ENCODE measurements at places on chromosomes 5 and 9. TPM values are rescaled to one million over a fixed set of nuclear protein-coding genes. Genes with fewer than 3 reads are reported as not detected.

SPATA31E1 gene
- total RNA-seq, result not detected

PAM gene
- 235 TPM for total RNA-seq

NR5A1 gene
- not detected for total RNA-seq

SLCO6A1 gene
- 0.16 TPM for total RNA-seq

PLEKHG4B gene
- total RNA-seq, result 0.08 TPM

PTGDS gene
- total RNA-seq, result 177 TPM

SPATA31A3 gene
- total RNA-seq, result not detected

CENPH gene
- total RNA-seq, result 8.3 TPM

TMEM215 gene
- total RNA-seq, result not detected

EMB gene
- 13.3 TPM for total RNA-seq

GMCL2 gene
- total RNA-seq, result not detected

IL5 gene
- total RNA-seq, result not detected

SLC35D2 gene
- total RNA-seq, result 14.5 TPM

ENTR1 gene
- 46.6 TPM for total RNA-seq

CER1 gene
- not detected for total RNA-seq

ORM2 gene
- total RNA-seq, result not detected

MEGF10 gene
- total RNA-seq, result 193 TPM

ADAMTS16 gene
- 0.75 TPM for total RNA-seq

SLC25A2 gene
- 0.43 TPM for total RNA-seq

PGM5 gene
- 2.2 TPM for total RNA-seq

THBS4 gene
- 1.4 TPM for total RNA-seq

DOLK gene
- total RNA-seq, result 31.0 TPM

SMIM27 gene
- 6.5 TPM for total RNA-seq

CARD9 gene
- 0.91 TPM for total RNA-seq

ARAP3 gene
- total RNA-seq, result 0.16 TPM

WNK2 gene
- total RNA-seq, result not detected
